Heart left ventricle (tissue), 16 donors: ENCODE measurements at places on chromosomes 7 and 10. TPM values are rescaled to one million over a fixed set of nuclear protein-coding genes. Genes with fewer than 3 reads are reported as not detected.

CHRM2 gene
- 25.3 TPM for total RNA-seq

GRCh38 chr7:47583739-47584535, 2.0 kb upstream of the TNS3 start:
- H3K27ac ChIP-seq = no peak overlapping the region
- no peak for DNase-seq
- no peaks in the 10 kb centered on the region for H3K27me3 ChIP-seq
- no peak overlapping the region for H3K4me3 ChIP-seq
- peaks cover 42% of the 10 kb centered on the region for H3K4me1 ChIP-seq
- no peaks in the 10 kb centered on the region for H3K36me3 ChIP-seq

DNA sequence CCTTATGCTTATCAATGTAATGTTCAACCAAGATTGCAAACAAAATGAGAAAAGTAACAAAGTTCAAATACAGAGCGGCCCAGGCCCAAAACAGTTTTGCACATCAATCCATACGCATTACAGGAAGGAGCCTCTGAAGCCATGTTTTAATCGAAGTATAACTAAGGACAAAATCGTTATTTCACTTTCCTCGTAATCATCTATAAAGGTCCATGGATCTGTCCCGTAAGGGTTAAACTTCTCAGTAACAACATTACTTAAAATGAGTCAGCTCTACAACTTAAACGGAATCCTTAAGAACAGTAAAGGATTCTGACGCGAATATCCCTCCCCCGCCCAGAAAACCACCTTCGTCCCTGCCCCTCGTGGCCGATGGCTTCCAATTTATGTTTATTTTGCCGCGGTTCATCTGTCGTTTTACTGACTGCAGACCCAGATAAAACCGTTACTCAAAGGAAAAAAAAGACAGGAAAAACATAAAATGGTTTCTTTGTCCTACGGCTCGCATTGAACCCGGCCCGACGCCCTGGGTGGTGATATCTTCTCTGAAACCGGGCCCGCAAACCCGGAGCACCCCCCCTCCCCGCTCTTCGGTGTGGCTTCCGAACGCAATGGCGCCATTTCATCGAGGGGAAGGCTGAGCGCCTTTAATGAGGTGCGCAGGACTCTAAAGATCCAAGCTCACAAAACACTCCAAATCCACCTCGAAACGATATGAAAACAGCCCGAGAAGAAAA, 1.1 kb downstream of the HNRNPA2B1 start:
- peak overlapping the region; percentile 100 for H3K27ac ChIP-seq
- H3K4me3 ChIP-seq = peak overlapping the region; percentile 97
- no peaks in the 10 kb centered on the region for H3K27me3 ChIP-seq
- H3K36me3 ChIP-seq = peaks cover 22% of the 10 kb centered on the region
- H3K4me1 ChIP-seq = peaks cover 54% of the 10 kb centered on the region
- peak; percentile 72 for DNase-seq

DNA sequence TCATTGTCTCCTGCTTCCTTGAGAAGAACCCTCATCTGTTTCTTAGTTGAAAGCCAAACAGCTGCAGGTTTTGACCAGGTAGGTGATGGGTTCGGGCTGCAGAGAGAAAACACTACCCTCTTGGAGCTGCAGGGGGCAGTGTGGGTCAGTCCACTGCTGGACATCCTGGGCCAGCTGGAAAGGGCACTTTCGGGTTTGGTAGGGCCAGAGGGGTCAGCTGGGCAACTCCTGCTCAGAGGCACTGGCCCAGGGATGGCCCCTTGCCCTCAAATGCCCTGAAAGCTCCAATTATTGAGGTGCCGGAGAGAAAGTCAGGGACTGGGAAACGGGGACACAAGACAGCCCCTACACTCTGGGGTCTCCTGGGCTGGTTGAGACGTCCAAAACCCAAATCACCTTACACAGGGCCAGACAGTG, 90.7 kb downstream of the MKI67 start:
- no peak overlapping the region for H3K4me3 ChIP-seq
- no peak overlapping the region for H3K27ac ChIP-seq
- no peaks in the 10 kb centered on the region for H3K36me3 ChIP-seq
- H3K4me1 ChIP-seq = no peaks in the 10 kb centered on the region
- DNase-seq = peak; percentile 47
- H3K27me3 ChIP-seq = no peaks in the 10 kb centered on the region

- H3K27ac ChIP-seq = no peak overlapping the region
- DNase-seq = no peak
- H3K4me1 ChIP-seq = no peaks in the 10 kb centered on the region
- H3K36me3 ChIP-seq = no peaks in the 10 kb centered on the region
- H3K4me3 ChIP-seq = peak overlapping the region; percentile 20
- H3K27me3 ChIP-seq = no peaks in the 10 kb centered on the region
Observed at GRCh38 chr10:89164080-89164479, 43.0 kb downstream of the CH25H start.

DNA sequence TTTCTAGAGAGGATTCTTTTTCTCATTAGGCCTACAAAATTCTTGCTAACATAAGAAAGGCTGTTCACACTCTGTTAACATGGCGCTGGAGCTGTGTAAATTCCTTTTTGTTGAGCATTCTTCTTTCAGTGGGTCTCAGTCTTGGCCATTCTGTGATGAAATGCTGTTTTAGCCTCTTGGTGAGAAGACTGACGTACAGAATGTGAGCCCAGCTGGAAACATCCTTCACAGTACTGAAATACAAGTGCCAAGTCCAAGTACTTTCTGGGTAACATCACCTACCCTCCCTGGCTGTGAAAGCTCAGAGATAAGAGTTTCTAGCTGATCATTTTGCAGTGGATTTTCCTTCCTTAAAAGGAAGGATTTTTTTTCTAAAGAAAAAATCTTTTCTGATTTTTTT, 231.8 kb downstream of the AHR start:
- H3K4me3 ChIP-seq = no peak overlapping the region
- H3K27ac ChIP-seq = no peak overlapping the region
- H3K4me1 ChIP-seq = no peaks in the 10 kb centered on the region
- no peak for DNase-seq
- H3K36me3 ChIP-seq = no peaks in the 10 kb centered on the region

- H3K27ac ChIP-seq = no peak overlapping the region
- no peak for DNase-seq
- H3K4me1 ChIP-seq = peaks cover 4% of the 10 kb centered on the region
- no peak overlapping the region for H3K4me3 ChIP-seq
Observed at GRCh38 chr7:100102950-100103840, 1.8 kb downstream of the AP4M1 start.

RBP3 gene
- not detected for total RNA-seq
